Fibroblast of villous mesenchyme (primary cell): ENCODE measurements at places on chromosomes 3 and 15. TPM values are rescaled to one million over a fixed set of nuclear protein-coding genes. Genes with fewer than 3 reads are reported as not detected.

- no peak for DNase-seq
Measured at GRCh38 chr3:34005886-34006285, 207.5 kb downstream of the PDCD6IP start.

Gene KBTBD13
- not detected in 2 replicates for total RNA-seq

- no peak for DNase-seq
Measured at GRCh38 chr3:78430741-78431140, 1337.1 kb downstream of the ROBO1 start.

DNA sequence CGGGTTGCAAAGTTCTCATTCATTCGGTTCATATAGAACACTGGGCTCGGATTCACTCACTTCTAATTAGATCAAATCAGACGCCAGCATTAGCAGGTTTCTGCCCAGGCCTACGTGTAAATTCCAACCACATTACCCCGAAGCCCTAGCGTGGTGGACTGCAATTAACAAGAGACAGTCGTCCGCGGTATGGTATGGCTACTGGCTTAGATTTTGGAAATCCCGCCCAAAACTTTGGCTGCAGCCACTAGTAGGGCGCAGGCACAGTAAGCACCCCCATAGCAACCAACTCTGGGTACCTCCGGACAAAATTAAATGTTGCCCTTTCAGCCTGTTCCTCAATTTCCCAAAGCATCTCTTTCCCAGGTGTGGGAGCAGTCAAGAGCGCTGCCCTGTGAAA lies 771 bp downstream of the RARRES1 start:
- no peak for DNase-seq

Gene TNIK
- total RNA-seq, result 5.2 and 7.7 TPM in 2 replicates
